ENCODE measurements at places on chromosomes 4 and X.

DNA sequence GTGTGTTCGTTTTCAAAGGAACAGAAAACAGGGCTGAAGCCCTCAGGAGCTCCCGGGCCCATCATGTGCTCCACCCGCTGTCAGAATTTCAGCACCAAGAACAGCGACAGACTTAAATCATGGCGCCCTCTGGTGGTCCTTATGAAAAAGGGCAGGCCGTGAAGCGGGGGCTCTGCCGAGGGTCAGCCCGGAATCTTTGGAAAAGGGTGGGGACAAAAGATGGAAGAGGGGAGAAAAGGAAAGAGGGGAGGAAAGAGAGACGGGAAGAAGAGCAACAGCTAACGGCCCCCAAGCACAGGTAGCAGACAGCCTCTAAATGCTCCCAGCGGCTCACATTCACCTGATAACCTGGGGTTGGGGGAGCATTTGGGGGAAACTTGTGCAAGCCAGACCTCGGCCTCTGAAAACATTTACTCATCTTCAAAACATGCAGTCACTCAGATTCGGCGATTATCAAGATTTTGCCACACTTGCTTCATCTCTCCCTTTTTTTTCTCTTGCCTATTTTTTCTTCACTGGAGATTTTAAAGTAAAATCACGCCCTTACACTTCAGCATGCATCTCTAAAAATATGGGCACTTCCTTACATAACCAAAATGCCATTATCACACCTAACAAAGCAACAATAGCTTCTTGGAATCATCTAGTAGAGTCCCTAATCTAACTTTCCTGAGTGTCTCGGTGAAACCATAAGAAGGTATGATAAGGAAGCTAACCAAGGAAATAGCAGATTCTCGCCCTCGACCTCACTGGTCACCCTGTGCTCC lies 28.1 kb upstream of the MAN2B2 start:
- no peak for DNase-seq

DNA sequence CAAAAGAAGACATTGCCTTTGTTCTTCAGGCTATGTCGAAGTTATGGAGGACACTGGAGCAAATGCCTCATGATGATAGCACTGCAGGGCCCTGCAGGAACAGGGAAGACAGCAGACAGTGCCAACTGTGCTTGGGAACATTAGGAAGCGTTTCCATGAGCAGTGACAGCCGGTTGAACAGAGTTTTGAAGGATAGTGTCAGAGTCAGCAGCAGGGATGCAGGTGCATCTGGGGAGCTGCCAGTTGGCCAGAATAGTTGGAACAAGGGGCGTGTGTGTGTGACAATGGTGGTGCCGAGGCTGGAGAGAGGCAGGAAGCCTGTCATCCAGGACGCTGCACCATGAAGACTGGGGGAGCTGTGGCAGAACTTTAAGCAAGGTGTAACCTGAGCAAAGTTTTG lies 88.6 kb downstream of the SHROOM3 start:
- no peak for DNase-seq

DNA sequence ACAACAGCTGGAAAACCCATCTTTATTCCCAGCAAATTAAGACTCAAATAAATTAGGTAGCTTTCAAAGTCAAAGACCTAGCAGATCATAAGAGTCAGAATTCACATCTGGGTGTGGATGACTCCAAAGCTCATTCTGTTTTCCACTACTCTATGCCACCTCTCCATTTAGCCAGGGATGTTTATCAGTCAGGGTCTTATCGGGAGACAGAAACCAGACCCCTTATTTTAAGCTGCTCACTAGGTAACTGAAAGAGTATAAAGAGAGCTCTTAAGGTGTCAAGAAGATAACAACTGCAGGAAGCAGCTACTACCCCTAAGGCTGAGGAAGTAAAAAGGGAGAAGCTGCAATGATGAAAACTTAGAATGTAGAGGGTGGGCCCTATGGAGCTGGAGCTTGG lies 333.7 kb upstream of the KLF3 start:
- no peak for DNase-seq

DNA sequence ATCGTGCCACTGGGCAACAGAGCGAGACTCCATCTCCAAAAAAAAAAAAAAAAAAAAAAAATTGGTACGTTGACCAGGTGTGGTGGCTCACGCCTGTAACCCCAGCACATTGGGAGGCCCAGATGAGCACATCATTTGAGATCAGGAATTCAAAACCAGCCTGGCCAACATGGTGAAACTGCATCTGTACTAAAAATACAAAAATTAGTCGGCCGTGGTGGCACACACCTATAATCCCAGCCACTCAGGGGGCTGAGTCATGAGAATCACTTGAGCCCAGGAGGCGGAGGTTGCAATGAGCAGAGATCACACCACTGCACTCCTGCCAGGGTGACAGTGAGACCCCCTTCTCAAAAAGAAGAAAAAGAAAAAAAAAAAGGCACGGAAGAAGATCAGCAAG lies 24.5 kb downstream of the RBMX start:
- DNase-seq, result no peak

GRCh38 chr4:55291227-55291640 lies 54.8 kb upstream of the SRD5A3 start:
- no peak for DNase-seq

GRCh38 chr4:99855678-99856077 lies 38.5 kb downstream of the LAMTOR3 start:
- no peak for DNase-seq

- DNase-seq, result no peak
Observed at GRCh38 chrX:33188286-33188685, 23.1 kb downstream of the DMD start.

GRCh38 chr4:924107-925096 lies 7.7 kb downstream of the GAK start:
- DNase-seq, result no peak

DNA sequence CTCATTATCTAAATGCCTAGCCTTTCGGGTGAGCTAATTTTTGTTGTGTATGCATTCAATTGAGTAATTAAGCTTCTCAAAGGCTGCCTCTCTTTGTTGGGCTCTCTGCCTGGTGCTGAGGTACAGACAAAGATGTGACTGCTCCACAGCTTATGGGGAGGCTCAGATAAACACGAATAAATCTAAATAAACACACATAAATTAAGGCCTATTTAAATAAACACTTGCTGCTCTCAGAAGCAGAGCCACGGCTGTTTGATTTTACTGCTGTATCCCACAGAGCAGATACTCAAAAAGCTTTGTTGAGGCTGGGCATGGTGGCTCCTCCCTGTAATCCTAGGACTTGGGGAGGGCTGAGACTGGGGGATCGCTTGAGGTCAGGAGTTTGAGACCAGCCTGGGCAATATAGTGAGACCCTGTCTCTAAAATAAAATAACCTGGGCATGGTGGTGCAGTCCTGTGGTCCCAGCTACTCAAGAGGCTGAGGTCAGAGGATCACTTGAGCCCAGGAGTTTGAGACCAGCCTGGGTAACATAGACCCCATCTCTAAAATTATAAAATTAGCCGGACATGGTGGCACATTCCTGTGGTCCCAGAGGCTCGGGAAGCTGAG lies 8.4 kb upstream of the CD99 start:
- no peak for DNase-seq

DNA sequence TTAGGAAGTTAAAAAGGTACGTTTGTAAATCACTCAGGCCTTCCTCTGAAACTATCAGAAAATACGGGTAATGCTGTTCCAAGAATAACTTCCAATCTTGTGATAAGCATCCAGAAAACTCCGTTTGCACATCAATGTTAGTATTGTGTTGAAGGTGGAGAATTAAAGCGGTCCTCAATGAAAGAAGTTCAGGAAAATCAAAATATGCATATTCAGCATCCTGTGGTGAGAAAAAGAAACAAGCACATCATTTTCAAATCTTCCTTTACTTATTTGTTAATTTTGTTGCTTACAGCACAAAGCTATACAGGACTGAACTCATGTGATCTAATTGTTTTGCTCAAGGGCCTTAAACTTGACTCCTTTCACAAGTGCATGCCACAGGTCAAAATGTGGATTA lies 18.5 kb downstream of the DDX60L start:
- DNase-seq, result no peak

- DNase-seq, result no peak
Observed at GRCh38 chr4:83093060-83093640, 21.4 kb downstream of the PLAC8 start.

DNA sequence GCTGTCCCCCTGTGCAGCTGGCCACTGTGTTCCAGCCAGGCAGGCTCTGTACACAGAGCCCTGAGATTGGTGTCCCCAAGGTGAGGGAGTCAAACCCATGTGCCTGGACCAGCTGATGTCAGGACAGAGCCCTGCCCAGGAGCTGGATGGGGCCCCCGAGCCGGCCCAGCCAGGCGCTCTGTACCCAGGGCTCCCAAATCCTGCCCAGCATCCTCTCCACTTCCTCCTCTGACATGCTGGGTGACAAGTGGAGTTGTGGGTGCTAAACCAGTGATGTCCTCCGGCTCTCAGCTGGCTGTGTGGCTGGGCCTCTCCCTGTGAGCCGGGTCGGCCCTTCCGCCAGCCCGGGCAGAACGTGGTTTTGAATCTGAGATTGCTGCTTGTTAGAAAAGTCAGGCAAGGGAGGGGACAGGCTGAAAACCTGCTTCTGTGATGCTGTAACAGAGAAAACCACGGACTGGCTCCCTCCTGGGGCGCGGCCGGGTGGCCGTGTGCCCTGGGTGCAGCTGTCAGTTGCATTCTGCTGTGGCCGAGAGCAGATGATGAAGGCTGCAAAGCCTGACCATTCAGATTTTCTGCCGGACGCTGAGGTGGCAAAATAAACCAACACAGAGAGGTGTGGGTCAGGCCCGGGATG lies 7.9 kb upstream of the CPLX1 start:
- no peak for DNase-seq

GRCh38 chr4:18401425-18401824 lies 379.9 kb upstream of the LCORL start:
- no peak for DNase-seq

- DNase-seq, result no peak
Observed at GRCh38 chr4:33162122-33162521, 2442.0 kb downstream of the PCDH7 start.

DNA sequence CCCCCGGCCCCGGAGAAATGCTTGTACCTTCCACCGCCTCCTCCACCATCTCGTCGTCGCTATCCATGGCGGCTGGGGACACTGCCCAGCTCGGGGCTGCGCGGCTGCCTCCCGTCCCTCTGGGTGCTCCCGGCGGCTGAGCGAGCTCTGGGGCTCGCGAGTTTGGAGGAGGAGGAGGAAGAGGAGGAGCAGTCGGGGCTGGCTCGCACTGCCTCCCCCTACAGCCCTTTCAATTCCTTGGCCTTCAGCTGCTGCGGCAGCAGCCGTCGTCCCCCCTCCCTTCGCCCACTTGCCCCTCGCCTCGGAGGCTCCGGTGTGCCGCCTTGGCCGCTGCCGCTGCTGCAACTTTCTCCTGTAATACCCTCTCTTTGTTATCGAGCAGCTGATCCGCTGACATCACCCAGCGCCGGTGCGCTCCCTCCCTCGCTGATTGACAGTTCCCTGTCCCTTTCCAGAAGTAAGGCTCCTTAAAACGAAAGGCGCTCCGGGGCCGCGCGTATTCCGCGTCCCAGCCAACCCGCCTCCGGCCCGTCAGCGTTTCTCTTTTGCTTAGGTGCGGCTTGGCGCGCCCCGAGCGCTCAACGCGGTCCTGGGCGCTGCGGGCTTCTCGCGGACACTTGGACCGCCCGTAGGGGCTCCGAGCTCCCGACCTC lies at the start of gene SETD7:
Gene SETD7 (minus strand): TSS at position 149 of the 653 bp plus-strand sequence. CDS start 82 bp downstream, at position 67.
- DNase-seq, result no peak

DNA sequence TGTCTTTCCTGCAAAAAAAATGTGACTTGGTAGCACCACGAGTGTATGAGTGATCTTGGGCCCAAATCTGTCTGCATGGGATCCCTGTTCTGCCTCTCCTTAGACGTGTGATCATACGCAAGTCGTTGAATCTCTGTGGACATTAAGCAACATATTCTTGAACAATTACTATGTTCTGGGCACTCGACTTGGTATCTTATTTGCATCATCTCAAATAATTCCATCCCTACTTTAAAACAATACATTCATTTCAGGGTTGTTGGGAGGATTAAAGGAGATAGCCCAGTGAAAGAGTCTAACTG lies 145.4 kb upstream of the CPEB2 start:
- no peak for DNase-seq

GRCh38 chrX:53048169-53049126 lies at the start of gene GPR173:
Gene GPR173 (plus strand): TSS chrX:53048789. CDS start chrX:53076622, 27,833 bp downstream.
- DNase-seq, result no peak

GRCh38 chr4:88567591-88567990 lies 24.7 kb upstream of the HERC3 start:
- DNase-seq, result no peak

- DNase-seq, result no peak
Observed at GRCh38 chrX:45758738-45759397, 558.2 kb upstream of the DIPK2B start.

GRCh38 chrX:68511255-68511654 lies 12.4 kb downstream of the YIPF6 start:
- no peak for DNase-seq

DNA sequence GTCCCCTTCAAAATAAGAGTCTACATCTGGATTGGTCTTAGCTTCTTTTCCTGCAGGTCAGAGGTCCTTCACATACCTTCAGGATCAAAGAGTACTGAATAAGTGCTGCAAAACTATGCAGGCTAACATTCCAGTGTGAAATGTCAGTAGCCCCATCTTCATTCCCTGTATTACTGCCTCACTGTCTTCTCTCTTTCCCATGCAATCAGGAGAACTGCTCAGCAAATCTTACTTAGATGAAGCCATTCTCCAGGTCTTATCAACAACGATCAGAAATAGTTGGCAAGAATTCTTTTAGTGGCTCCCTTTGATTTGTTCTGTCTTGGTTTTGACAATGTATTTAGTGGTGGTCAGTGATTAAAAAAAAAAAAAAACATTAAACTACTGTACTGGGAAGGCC lies 26.0 kb upstream of the IQCM start:
- DNase-seq, result no peak

DNA sequence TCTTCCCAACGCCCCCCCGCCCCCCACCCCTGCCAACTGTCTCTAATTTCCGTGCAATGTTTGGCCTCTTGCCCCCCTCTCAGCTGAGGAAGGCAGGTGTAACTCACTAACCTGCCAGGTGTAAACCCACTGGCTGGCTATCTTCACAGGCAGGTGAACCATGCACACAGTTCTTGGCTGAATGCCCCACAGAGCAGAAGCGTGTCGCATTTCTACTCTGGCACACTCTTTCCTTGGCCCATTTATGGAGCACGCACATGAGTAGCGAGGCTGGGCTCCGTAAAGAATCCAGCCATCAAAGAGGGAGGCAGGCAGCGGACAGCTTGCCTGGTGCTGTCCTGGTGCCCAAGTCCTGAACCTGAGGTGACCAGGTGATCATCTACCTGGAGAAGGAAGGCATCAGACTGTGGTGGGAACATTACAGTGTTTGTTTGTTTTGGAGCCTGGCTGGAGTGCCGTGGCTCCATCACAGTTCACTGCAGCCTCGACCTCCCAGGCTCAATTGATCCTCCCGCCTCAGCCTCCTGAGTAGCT lies 39.2 kb upstream of the CRMP1 start:
- DNase-seq, result no peak

DNA sequence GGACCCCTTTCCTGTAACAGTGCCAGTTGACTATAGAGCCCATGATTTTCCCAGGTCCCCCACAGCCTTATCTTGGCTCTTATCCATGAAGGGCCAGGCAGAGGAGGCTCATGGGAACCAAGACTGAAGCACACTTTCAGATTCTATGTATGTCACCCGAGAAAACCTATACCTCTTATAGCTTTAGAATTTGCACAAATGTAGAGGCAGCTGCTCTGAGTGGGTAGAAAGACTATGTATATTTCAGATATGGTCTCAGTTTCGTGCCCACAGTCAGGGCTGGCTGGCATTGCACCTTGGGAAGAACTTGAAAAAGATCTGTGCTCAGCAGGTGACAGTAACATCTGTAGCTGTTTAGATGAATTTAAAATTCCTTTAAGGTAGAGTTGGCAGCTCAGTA lies 8.3 kb upstream of the LNX1 start:
- no peak for DNase-seq
